ENCODE measurements at places on chromosomes 5 and 9. TPM values are rescaled to one million over a fixed set of nuclear protein-coding genes. Genes with fewer than 3 reads are reported as not detected.

FLT4 gene
- 2.5 TPM for total RNA-seq

POMT1 gene
- total RNA-seq: 12.7 TPM

FBLL1 gene
- total RNA-seq: not detected

PIP5K1B gene
- total RNA-seq: not detected
